Renal cortex interstitium (tissue), 15 donors: ENCODE measurements at places on chromosomes 6 and 20. TPM values are rescaled to one million over a fixed set of nuclear protein-coding genes. Genes with fewer than 3 reads are reported as not detected.

DNA sequence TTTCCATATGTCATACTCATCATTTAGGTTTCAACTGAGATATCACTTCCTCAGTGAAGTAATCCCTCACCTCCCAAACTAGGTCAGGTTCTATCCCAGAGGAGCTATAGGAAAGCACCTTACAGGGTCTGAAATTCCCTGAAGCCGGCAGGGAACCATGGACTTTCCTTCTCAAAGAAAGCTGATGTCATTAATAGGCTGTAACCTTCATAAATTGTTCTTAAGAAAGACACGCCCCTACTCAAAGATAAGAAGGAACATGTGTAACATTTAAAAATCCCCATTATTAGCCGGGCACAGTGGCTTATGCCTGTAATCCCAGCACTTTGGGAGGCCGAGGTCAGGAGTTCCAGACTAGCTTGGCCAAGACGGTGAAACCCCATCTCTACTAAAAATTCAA is 50.0 kb upstream of the RNGTT start:
- DNase-seq: no peak

DNA sequence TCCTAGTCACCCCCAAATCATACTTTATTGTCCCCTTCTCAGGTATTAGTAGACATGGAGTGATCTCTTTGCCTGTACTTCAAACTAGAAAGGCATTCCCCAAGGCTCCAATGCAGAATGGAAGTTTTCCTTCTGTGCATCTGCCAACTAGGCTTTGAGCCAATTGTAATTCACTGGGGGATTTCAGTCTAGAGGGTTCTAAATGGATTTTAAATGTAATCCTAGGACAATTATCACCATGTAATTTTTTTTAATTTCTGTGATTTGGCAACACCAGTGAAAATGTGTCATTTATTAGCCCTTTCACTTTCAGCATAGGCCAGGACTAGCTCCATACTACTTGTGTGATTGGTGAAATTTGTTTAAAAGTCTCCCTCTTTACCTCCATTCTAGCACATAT is 557.6 kb upstream of the MARCKS start:
- DNase-seq: no peak

The PNPLA1 gene
- polyA plus RNA-seq: 1.7 TPM

- peak; percentile 75 for DNase-seq
Observed at GRCh38 chr6:13795041-13795750, 19.2 kb downstream of the MCUR1 start.

DNA sequence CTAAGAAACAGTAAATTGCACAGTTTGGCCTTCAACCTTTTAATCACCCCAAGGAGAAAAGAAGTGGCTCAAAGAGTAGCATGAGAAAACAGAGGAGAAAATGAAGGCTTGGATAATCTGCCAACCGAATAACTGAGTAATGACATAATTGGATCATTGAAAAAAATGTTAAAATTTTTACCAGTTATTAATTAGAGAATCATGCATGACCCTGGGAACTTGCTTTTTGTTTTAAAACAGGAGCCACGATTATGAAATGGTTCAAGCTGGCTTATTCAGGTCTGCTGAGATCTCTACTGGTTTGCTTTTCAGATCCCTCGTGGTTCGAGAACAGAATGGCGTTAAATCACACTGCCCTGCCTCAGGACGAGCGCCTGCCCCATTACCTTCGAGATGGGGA is at the start of gene OPN5:
OPN5 (plus strand) TSS at position 301 of the 400 bp plus-strand sequence; CDS start at position 336, 35 bp downstream.
- DNase-seq: no peak

GRCh38 chr6:98686008-98686601 is 148.3 kb upstream of the POU3F2 start:
- no peak for DNase-seq

- DNase-seq: no peak
Observed at GRCh38 chr6:22774129-22774528, 204.8 kb downstream of the HDGFL1 start.

DNA sequence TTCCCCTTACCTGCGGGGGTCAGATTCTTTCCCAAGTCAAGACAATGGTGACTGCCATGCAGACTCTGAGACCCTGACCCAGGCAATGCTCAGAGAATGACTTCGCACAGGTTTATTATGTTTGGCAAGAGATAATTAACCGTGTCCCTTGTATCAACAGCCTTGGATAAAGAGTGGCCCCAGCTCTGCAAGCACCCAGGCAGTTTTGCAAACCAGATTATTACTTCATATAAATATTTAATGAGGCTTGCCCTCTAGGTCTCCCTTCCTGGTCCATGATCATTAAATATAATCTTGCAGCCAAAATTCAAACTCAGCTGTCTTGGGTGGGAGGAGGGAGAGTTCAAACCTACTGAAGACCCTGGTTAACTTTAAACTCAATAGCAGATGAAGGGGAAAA is 156.5 kb downstream of the ANKRD60 start:
- no peak for DNase-seq

DNA sequence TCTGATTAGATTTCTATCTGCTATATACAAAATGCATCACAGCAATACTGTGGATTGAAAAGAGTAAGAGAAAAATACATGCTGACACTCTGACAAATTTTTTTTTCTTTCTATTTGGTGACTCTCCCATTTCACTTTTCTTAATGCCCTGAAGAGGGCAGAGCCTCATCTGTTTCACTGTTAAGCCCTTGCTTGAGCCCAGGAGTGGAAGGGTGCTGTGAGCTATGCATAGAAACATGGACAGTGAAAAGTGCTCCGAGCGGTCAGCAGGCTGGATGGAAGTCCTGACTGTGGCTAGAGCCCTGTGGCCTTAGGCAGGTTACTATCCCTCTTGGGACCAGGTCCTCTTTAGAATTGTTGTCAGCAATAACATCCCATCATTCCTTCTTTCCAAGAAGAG is 17.4 kb upstream of the CSE1L start:
- peak; percentile 2 for DNase-seq

- no peak for DNase-seq
Observed at GRCh38 chr20:20363434-20363798, 4.5 kb upstream of the INSM1 start.

The ENPP3 gene
- polyA plus RNA-seq: 11.6 TPM

- DNase-seq: no peak
Observed at GRCh38 chr6:29845405-29846006, 17.9 kb downstream of the HLA-G start.

GRCh38 chr20:50464026-50464724 is 46.0 kb upstream of the PTPN1 start:
- DNase-seq: no peak

The SLC13A3 gene
- 24.8 TPM for polyA plus RNA-seq

- no peak for DNase-seq
Observed at GRCh38 chr6:137246791-137247202, 27.6 kb upstream of the IFNGR1 start.

The OR2H1 gene
- not detected for polyA plus RNA-seq

- DNase-seq: no peak
Observed at GRCh38 chr6:136250686-136251008, 536 bp upstream of the MTFR2 start.

- DNase-seq: no peak
Observed at GRCh38 chr20:59603781-59604541, at the start of gene PHACTR3. Gene PHACTR3, plus strand, starts transcription at chr20:59604540. Its CDS starts 475 bp downstream, at chr20:59605015.

- DNase-seq: no peak
Observed at GRCh38 chr6:150276168-150276936, 92.5 kb upstream of the IYD start.

- no peak for DNase-seq
Observed at GRCh38 chr6:6469074-6469473, 119.4 kb upstream of the LY86 start.

- no peak for DNase-seq
Observed at GRCh38 chr6:89985751-89986493, 91.7 kb downstream of the GJA10 start.

The SAMD10 gene
- 9.3 TPM for polyA plus RNA-seq
